ENCODE measurements at places on chromosomes 12 and 14.

GRCh38 chr14:66998013-66998412 is 191.2 kb upstream of the GARIN2 start:
- DNase-seq, result no peak

DNA sequence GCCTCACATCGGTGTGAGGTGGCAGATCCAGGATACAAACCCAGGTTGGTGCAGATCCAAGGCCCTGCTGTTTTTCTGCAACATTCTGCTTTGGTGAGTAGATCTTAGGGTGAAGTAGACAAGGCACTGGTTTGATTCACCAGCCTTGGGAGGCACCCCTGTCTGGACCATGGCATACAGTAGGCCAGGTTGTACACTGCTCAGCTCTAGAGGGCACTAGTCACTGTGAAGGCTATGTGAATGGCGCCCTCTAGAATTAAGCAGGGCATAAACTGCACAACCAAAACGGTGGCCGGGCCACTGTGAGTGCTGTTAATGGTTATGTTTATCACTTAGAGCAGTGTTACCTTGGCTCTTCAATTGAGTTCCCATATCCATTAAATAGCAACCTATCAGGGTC is 280.6 kb upstream of the PWP1 start:
- DNase-seq, result no peak

- no peak for DNase-seq
Measured at GRCh38 chr12:19185262-19185929, 55.9 kb downstream of the PLEKHA5 start.

GRCh38 chr12:57771236-57771872 is 551 bp downstream of the METTL1 start:
- peak; percentile 92 for DNase-seq

DNA sequence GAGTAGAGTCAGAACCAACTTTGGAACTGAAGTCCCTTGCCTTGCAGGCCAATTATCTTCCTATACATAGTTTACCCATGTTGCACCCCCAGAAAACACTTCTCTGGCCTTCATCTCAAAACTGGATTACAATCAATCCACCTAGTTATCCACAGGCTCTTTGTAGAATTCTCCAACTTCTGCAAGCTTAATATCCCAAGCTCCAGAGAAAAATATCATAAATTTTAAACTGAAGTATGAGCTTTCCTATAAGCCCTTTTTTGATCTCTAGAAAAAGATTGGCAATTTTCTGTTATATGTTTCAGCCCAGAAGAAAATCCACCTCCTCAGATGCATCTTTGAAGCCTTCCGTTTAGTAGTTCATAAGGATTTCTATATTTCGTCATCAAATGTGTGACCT is 553.4 kb downstream of the SNAPC1 start:
- no peak for DNase-seq

DNA sequence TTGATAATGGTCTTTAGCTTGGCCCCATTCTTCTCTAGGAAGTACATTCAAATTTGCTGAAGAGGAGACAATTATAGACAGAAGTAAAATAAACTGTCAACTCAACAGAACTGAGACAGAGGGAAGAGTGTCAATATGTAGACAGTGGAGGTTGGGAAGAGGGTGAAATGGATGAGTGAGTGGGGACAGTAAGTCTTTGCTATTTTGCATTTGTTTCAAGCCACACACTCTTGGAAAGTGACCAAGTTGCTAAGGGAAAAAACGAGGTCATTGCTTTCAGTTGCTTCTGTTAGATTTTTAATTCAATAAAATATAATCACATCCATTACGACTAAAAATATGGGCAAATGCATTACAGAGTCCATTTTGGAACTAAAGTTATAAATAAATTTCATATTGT is 47.8 kb downstream of the BTBD7 start:
- no peak for DNase-seq

- no peak for DNase-seq
Measured at GRCh38 chr12:19926266-19926665, 442.1 kb upstream of the PDE3A start.

- peak; percentile 51 for DNase-seq
Measured at GRCh38 chr14:23568600-23569331, 1.2 kb upstream of the AP1G2 start.

DNA sequence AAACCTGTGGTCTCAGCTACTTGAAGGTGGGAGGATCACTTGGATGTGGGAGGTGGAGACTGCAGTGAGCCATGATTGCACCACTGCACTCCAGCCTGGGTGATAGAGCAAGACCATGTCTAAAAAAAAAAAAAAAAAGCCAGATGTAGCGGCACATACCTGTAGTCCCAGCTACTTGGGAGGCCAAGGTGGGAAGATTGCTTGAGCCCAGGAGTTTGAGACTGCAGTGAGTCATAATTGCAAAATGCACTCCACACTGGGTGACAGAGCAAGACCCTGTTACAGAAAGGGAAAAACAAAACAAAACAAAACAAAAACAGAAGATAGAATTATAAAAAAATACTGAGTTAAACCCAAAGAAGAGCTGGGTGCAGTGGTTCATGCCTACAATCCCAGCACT is 29.1 kb upstream of the APOF start:
- DNase-seq, result no peak

DNA sequence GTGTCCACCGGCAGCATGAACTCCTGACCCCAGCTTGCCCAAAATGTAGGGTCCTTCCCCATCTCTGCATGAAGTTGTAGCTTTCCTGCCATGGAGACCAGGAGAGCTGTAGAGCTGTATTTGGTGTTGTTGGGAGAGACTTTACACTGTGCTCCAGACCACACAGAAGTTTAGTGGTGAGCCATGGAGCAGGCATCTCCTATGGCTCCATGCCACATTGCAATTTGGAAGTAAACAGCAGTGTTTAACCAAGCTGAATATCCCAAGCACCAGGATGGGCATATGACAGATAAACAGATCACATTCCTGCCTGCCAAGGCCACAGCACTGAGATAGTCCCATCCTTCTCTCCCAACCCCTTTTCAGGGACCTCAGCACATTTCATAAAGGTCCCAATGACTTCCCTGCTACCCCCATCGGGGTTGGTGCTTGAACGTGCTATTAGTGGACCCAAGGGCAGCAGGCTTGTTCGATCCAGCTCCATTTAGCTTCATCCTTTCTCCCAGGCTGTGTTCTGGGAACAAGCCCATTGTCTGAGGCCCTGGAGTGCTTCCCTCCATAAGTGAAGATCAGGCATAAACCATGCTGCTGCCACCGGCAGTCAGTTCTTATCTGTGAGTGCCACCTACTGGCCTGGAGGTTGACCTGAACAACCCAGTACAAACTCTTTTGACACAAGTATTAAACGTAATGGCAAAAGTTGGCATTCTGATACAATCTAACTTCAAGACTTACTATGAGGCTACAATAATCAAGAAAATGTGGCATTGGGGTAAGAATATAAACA is 172.3 kb upstream of the ATXN7L3B start:
- peak; percentile 39 for DNase-seq

- no peak for DNase-seq
Measured at GRCh38 chr14:79965896-79966295, 245.4 kb downstream of the DIO2 start.

GRCh38 chr12:85765453-85765869 is 70.7 kb downstream of the RASSF9 start:
- DNase-seq, result no peak

GRCh38 chr12:32773691-32774090 is 18.0 kb upstream of the YARS2 start:
- DNase-seq, result no peak

DNA sequence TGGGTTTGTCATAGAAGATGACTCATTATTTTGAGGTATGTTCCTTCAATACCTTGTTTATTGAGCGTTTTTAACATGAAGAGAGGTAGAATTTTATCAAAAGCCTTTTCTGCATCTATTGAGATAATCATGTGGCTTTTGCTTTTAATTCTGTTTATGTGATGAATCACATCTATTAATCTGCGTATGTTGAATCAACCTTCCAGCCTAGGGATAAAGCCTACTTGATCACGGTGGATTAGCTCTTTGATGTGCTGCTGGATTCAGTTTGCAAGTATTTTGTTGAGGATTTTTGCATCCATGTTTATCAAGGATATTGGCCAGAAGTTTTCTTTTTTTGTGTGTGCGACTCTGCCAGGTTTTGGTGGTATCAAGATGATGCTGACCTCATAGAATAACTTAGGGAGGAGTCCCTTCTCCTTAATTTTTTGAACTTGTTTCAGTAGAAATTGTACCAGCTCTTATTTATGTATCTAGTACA is 602.6 kb downstream of the SNAPC1 start:
- no peak for DNase-seq

DNA sequence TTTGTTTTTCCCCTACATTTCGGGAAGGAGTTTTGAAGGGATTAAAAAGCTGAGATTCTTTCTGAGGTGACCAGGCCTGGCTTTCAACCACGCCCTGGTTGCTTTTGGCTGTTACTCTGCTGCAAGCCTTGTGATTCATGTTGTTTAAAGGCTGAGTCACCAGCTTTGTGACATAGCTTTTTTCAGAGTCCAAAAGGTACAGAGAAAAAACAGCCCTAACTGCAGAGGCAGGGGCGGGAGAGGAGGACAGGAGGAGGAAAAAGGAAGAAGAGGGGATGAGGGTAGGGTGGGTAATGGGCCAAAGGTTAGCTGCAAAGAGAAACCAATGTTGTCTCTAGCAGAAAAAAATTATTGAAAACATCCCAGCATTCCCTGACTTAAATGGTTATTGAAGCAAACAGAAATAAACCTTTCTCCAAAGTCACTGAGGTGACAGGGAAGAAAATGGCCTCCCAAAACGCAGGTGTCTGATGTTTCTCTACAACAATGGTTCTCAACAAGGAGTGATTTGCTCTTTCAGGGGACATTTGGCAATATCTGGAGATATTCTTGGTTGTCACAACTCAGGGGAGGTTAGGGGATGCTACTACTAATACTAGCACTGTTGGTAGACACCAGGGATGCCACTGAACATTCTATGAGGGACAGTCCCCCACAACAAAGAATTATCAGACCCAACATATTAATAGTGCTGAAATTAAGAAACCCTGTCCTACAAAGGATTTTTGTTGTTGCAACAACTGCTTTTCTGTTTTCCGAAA is 2.1 kb upstream of the UBC start:
- DNase-seq, result no peak

DNA sequence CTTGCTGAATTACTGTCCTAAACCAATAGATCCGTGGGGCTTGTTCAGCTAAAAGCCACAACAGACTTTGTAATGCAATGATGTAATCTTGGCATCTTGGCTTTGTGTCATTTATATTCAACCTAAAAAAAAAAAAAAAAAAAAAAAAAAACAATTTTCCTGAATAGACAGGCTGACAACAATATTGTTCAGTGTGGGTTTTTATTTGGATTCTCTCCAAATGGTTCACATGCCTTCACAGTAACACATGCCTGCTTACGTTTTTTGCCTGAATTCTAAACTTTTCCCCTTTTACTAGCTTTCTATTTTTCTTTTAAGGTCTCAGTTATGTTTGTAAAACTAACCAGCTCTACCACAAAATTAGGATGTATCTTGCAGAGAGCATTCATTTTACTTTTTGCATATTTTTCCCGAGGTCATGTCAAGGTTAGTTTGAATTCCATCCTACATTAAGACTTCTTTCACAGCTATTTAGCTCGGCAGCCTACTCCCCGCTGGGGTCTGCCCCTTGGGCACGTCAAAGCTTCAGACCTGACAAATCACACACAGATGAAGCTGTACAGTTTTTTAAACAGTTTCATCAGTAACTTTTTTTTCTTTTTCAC is 213.7 kb upstream of the NPAS3 start:
- DNase-seq, result no peak

DNA sequence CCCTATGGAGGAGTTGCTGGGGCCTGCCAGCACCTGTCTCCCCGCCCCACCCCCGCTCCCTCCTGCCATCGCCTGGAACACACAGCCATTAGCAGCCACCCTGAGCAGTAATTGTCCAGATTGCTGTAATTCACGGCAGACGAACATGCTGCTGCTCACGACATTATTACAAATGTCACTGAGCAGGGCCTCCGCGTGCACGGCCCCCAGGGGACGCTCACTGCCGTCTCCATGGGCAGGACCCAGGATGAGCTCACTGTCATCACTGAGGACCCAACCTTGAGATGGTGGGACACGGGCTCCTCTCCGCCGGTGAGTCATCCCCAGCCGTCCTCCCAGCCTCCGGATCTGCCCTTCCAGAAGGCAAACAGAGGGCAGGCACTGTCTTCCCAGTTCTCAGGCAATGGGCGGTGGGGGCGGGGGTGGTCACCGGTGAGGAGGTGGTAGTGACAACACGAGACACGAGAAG is 100.4 kb downstream of the RFLNA start:
- DNase-seq, result no peak

- peak; percentile 74 for DNase-seq
Measured at GRCh38 chr14:66508846-66509621, 1.1 kb downstream of the GPHN start.

- no peak for DNase-seq
Measured at GRCh38 chr14:49594347-49595091, 4.2 kb upstream of the LRR1 start.

DNA sequence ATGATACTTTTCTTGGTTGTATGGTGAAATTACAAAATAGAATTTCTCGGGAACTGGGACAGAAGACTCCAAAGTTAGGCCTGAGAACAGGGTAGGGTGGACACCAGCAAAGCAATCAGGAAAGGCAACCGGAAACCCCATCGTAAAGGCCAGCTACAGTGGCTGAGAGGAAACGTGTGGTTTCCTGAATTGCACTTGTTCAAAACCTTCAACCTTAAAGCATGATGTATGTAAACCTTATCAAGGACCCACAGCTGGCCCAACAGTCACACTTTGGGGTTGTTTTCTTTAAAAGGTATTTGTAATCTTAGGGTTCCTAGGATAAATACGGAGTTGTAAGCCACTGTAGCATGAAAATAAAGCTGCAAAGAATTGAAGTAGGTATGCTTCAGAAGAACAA is 2.2 kb upstream of the PTGDR start:
- no peak for DNase-seq

All from NCI-H526 (cell line).